ENCODE measurements at places on chromosomes 2 and 18.

DNA sequence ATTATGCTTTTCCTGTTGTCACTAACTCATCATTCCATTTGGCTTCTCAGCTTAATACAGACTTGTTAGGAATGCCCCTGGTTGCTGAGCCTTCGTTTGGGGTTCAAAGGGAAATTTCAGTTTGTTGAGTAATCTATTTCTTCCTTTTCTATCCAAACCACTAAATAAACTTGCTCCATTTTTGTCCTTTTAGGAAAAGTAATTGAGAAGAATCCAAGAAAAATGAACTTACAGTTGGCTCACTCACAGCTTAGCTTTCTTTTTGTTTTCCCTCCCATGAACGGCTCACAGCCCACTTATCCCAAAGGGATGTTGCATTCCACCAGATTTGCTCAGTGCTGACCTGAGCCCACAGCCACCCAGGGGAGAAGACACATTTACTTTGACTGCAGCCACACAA, 73.9 kb downstream of the SOX11 start:
- DNase-seq, result no peak

GRCh38 chr2:203346612-203347011, 18.4 kb downstream of the ABI2 start:
- no peak for DNase-seq

DNA sequence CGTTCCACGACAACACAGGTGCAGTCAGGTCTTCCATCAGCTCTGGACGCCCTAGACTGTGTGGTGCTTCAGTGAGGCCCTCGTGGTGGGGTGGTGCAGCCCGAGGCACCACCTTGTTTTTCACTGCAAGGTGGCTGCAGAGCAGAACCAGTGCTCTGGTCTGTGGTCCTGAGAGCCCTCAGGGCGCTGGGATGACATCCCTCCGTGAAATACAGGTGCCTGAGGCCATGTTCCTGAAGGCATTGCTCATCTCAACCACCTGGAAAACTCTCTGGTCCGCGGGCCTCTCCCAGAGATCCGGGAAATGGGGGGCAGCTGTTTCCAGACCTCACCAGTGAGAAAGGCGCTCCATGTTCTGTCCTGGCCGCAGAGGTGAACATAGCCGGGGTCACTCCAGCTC, 119.2 kb downstream of the ACOXL start:
- DNase-seq, result no peak

DNA sequence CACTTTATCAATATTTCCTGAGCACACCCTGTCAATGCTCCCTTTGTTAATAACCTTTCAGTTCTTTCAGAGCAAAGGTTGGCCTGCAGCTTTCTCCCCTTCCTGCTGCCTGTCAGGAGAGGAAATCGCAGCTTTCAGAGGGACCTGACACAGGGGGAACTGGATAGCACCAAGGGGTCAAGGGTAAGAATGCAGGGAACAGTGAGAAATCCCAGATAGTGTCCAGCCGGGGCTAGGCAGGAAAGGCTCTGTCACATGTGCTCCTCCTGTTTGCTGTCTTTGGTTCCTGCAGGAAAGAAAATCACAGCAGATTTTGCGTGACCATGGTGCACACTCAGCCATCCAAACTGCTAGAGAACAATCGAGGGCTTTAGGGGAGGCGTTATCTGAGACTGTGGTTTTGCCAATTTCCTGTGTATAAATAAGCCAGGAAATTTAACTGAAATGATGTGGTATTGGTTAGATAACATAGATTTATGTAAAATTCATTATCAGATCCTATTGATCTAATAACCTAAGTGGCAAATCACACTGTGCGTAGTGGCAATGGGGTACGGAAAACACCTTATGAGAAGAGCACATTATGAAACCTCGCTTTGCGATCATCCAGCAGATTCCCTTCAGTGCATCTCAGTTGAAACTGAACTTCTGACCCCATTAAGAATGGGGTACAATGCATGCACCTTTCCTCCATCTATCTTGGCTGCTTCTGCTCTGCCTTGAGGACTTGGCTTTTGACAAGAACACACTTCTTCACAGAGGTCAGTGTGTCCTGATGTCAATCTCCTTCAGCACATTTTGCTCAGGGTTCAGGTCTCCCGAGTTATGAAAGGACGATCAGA, 178.0 kb downstream of the ICOS start:
- DNase-seq, result no peak

GRCh38 chr18:12658426-12659138, 675 bp upstream of the SPIRE1 start:
- peak; percentile 79 for DNase-seq

GRCh38 chr18:12839526-12840196, 44.4 kb downstream of the PTPN2 start:
- no peak for DNase-seq

- no peak for DNase-seq
Measured at GRCh38 chr18:54713386-54713785, 114.9 kb upstream of the RAB27B start.

- no peak for DNase-seq
Measured at GRCh38 chr2:833180-833579, 117.5 kb upstream of the SNTG2 start.

GRCh38 chr18:49767111-49768050, 46.0 kb downstream of the ACAA2 start:
- peak; percentile 49 for DNase-seq

DNA sequence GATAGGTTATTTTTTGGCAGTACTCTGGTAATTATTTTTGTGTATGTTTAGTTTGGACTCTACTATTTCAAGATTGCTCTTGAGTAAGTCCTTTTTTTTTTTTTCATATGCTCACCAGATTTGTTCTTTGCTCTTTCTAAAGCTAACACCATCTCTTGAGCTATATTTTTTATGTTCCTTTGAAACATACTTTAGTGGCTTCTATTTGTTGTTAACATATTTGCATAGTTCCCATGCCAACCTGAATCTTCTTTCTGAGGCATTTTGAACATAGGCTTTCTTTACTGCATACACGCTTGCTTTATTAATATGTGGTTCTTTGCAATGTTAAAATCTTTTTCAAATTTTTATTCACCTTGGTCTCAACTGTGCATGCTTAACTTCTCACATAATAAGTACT, 1644.9 kb downstream of the SUCLG1 start:
- DNase-seq, result no peak

DNA sequence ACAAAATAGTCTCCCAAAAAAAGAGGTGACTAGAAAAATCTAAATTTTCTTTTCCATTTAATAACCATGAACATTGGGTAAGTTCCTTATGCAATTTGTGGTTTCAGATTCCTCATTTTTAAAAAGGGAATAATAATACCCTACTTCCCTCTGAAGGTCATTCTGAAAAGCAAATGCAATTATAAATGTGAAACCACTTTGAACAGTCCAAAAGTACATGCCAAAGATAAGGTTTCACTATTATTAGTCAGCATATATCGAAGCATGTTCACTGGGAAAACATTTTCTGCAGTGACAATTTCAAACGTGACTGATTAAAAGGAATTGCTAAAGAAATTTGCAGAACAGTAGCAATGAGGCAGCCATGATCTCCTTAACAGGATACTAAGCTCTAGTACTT, 100.1 kb upstream of the RNF152 start:
- no peak for DNase-seq

GRCh38 chr18:68354176-68354575, 360.7 kb downstream of the TMX3 start:
- no peak for DNase-seq

GRCh38 chr2:132725148-132725547, 55.1 kb upstream of the LYPD1 start:
- DNase-seq, result no peak

DNA sequence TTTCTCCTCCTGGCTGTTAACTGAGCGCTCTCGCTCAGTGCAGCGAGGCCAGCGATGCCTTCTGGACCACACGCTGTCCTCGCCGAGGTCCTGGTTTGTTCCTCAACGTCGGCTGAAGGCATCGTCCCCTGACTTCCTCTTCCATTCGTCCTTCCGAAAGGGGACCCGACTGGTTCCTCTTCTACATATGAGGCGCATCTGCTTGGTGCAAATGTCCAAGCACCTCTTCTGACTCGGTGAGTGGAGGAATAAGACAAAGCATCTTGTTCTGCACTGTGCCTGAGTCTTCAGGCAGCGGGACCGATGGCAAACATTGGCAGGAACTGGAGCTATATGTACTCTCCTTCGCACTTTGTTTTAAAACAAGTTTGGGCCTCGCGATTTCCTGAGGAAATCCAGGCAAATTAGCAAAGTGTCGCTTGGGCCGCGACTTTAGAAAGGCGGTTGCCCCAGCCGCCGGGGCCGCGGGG, 621 bp upstream of the KCNS3 start:
- no peak for DNase-seq

DNA sequence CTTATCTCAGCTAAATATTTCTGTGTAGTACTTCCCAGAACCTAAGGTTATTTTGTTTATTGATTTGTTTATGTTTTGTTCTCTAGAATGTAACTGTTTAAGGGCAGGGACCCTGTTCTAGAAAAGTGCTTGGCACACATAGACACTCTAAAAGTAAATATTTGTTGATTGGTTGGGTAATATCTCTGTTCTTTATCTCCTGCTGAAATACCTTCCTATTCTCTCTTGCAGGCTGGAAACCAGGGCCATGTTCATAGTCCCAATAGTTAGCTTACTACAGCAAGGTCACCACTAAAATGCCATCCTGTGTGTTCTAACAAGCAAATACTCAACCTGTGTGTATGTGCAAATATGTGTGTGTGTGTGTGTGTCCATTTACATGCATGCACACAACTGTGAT, 375.6 kb upstream of the MEIS1 start:
- DNase-seq, result no peak

GRCh38 chr2:180255981-180256380, 248.9 kb upstream of the CWC22 start:
- no peak for DNase-seq

DNA sequence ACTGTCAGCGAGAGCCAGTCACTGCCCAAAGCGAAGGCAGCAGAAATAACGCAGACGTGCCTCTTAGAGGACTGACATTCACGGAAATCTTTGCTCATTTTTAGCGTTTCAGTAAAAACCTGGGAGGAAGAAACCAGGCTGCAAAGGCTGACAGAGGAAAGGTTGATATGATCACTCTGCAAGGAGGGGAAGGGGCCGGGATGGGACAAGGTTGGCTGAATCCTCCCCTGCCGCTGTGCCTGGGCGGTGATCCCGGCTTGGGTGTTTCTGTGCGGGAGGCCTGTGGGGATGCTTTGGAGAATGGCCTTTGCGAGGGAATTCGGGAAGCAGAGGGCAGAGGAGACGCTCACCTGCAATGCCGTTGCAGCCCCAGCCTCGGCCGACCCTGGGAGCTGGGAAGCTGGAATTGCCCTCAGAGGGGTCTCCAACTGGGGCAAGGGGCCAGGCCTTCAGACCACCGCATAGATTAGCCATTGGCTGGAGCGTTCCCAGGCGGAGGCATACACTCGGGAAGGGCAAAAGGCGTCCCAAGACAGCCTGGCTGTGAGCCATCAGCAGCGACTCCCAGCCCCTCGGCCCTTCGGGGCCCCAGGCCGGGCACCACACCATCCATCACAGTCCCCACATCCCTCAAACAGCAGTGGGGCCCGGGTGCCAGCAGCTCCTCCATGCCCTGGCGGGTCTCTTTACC, 111.7 kb upstream of the GPC1 start:
- no peak for DNase-seq

- peak; percentile 37 for DNase-seq
Measured at GRCh38 chr18:37539236-37539635, 26.4 kb downstream of the CELF4 start.

Measured in upper lobe of right lung (tissue), 1 donor.